Central memory CD8-positive, alpha-beta T cell (primary cell): ENCODE measurements at places on chromosomes 3 and 15.
A peak's percentile ranks its signal among the peaks of the same experiment; 100 is the strongest.

DNA sequence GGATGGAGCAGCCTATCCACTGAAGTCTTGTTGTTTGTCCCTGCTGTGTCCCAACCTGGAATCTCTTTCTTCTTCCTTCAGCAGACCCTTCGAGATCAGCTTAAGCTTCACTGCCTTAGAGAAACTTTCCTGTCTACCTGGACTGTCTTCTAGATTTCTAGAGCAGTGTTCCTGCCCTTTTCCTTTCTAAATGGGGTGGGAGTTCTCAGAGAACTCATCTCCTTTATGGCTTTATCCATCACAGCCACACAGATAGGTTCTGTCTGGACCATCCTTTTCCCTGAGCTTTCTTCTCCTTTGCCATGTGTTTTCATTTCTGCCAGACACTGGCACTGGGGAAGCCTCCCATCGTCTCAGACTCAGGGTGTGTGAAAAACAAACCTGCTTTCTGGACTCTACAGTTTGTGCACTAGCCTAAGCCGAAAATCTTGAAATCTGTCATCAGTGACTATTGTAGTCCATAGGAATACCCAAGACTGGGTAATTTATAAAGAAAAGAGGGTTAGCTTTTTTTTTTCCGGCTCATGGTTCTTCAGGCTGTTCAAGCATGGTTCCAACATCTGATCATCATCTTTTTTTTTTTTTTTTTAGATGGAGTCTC, 177.5 kb downstream of the PGPEP1L start:
- DNase-seq: no peak

DNA sequence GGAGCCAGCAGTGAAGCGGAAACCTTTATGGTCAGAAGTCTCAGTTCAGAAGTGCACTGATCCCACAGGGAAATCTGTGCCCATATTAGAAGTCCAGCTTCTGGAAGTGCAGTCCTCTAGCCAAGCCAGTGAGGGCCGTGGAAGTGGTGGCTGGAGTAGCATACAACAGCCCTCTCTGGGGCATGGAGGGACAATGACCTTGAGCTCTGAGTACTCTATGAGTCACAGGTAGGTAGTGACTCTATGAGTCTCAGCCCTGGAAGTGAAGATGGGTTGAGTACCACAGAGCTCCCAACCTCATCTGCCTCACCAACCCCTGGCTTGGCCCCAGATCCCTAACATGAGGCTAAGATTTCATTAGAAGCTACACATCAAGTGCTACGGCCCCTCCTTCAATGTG, 205.9 kb upstream of the PPP2R3A start:
- no peak for DNase-seq

- no peak for DNase-seq
These were observed 10.9 kb downstream of the ATG7 start for GRCh38 chr3:11283139-11283475.

DNA sequence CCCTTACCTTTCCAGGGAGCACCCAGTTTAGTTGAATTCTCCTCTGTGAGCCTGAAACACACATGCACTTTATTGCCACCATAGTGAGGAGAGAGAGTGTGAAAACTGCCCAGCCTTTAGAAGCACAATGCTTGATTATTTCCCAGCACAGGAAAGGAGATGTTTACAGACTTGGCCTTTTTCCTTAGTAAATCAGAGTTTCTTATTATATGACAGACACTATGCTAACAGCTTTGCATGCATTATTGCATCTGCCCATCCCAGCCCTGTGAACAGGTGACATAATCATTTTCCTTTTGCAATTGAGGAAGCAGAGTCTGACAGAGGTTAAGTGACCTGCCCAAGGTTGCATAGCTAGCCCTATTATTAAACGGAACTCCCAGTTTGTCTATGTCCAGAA, 36.5 kb downstream of the CAPN3 start:
- DNase-seq: no peak

GRCh38 chr3:129123314-129124060, 1.9 kb upstream of the RAB43 start:
- DNase-seq: no peak

- peak; percentile 28 for DNase-seq
These were observed at the start of gene BDH1 for GRCh38 chr3:197555281-197556261. Gene BDH1 (minus strand): TSS chr3:197555968. CDS start chr3:197546443, 9,525 bp downstream.

DNA sequence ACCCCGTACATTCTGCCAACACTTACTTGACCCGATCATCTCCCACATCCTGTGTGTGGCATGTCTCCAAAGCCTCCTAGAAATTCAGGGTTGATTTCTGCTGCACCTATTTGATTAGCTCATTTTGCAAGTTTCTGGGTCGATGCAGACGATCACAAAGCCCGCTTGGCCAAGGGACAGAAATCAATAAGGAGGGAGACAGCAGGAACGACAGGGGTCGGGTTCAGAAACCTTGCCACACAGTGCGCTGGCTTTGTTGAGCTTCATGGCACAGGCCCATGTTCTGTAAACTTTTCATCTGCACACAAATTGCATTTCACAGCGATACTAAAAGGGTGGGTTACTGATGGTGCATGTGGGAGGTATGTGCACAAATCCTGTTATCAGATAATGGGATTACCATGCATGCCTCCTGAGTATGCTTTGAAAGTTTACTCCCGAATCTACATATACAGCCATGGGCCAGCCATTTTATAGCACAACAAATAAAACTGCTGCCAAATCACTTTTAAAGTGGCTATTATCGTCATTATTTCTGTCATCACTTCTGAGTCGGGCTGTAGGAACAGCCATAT, 95.9 kb upstream of the ATP11B start:
- DNase-seq: no peak

DNA sequence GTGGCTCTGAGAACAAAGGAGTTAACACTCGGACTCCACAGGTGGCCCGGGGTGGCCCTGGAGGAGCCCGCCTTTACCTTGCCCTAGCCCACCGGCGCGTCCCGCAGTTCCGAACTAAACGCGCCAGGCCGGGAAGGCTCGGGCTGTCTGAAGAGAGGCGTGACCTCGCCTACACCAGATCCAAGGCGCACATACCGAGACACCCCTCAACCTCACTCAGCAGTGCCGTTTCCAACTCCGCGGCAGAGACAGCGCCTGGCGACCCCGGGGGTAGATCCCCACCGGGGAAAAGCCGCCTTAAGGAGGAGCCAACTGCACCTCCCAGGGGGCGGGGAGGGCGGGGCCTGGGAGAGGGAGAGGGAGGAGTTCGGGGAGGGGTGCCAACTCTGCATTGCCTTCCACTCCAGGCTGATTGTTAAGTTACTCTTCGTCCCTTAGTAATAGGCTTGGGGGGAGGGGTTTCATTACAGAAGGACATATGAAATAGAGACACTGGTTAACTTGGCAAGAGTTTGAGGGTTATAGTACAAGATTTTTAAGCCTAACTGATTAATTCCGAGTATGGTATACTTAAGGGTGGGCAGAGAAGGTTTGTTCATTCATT, at the start of gene DLG1:
TSS of gene DLG1 (minus strand) at position 272 of the 604 bp plus-strand sequence. CDS start 1,408 bp downstream, outside the sequence.
- DNase-seq: no peak

DNA sequence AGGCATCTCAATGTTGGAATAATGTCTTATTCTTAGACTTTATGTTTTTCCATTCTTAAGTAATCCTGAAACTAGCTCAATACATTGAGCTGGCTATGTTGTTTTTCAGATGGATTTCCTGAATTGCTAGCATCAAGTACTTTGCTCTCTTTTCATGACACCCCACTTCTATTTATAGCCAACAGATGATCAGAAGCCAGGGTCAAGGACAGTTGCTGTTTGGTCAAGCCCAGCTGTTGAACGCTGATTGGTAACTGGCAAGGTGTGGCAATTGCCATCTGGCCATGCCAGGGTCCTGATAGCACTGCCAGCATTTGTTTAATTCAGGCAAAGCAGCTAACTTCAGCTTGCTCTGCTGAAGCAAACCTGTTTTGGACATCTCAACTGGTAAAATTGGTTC, 46.2 kb upstream of the PLCL2 start:
- no peak for DNase-seq

DNA sequence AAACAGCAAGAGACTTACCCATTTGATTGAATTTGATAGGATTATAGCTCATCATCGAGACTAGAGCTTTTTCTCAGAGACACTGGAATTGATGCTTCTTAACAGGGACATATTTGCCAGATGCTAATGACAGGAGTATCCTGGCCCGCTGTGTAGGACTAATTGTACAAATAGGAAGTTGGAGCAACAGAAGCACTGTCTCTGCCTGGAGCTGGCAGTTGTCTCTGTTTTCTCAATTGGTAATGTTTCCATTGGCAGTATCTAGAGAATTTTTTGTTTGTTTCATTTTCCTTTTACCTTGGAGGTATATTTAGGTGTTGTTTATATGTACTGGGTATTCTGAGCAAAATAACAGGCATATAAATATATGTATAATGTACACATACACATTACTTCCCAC, 8.9 kb upstream of the PCOLCE2 start:
- no peak for DNase-seq

- DNase-seq: no peak
These were observed 38.1 kb downstream of the PLSCR2 start for GRCh38 chr3:146431240-146431639.
